Natural killer cell treated with Interleukin-12 subunit alpha and Interleukin-12 subunit beta and Interleukin-15 and Interleukin-18, amount 100 ng/mL, for 72 hours (primary cell): ENCODE measurements at places on chromosomes 7 and 10. TPM values are rescaled to one million over a fixed set of nuclear protein-coding genes. Genes with fewer than 3 reads are reported as not detected.

GRCh38 chr10:978826-979421 is 9.3 kb upstream of the GTPBP4 start:
- DNase-seq, result no peak

- no peak for DNase-seq
These were observed 87.7 kb downstream of the PRKG1 start for GRCh38 chr10:51162002-51162401.

- DNase-seq, result no peak
These were observed 16.3 kb downstream of the VOPP1 start for GRCh38 chr7:55556031-55556430.

- DNase-seq, result no peak
These were observed 180.3 kb downstream of the NPSR1 start for GRCh38 chr7:34838329-34838728.

DNA sequence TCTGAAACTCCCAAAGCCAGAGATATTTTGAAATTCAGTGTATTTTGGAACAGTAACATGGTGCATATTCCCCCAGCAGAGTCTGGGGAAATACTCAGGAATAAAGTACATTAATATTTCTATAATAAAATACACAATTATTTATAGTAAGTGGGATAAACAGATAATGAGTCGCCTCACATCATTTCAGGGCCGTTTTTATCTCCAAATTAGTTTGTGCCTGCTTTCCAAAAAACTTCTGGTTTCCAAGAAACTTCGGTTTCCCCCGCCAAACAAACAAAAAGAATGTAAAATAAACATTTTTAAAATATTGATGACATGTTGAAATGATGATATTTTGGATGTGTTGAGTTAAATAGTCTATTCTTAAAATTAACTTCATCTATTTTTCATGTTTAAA is 48.2 kb downstream of the AFAP1L2 start:
- no peak for DNase-seq

DNA sequence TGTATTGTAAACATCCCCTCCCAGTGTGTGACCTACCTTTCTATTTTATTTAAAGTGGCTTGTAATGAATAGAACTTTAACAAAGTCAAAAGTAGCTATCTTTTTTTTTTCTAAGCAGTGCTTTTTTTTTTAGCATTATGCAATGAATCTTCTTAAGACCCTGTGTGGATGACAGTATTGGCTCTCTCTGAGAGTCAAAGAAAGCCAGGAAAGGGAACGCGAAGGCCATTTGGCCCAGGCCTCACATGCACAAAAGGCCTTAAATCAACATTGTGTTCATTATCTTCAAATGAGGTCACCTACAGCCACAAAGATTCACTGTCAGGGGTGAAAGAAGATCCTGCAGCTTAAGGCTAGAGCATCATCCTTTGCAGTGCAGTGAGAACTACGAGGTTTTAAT is 721.5 kb downstream of the GRID1 start:
- no peak for DNase-seq

DNA sequence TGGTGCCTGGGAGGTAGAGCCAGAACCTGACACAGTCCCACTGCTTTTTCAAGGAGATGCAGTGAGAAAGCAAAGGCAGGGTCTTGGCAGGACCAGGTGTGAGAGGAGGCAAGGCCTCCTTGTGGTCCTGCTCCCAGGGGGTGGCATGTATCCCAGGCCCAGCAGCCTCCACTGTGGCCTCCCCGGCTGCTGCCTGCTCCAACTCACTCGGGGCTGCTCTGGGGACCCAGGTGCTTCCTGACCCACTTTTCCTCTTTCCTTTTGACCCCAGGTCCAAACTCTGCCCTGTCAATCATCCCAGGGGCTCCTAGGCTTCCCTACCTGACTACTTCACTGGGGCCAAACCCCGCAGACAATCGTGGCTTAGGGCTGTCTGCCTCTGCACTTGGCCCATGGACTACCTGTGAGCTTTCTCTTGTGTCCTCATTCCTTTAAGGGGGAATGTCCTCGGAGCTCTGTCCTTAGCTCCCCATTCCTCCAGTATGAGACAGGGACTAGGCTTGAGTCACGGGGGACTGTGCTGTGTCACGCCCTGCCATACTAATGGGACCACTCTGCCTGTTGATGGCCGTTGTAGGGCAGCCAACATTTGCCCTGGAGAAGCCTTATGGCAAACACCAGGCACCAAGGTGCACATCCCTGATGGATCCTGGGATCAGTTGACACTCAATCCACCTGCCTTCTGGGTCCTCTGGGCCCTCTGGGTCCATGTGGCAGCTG is 1.1 kb upstream of the AEBP1 start:
- DNase-seq, result no peak

DNA sequence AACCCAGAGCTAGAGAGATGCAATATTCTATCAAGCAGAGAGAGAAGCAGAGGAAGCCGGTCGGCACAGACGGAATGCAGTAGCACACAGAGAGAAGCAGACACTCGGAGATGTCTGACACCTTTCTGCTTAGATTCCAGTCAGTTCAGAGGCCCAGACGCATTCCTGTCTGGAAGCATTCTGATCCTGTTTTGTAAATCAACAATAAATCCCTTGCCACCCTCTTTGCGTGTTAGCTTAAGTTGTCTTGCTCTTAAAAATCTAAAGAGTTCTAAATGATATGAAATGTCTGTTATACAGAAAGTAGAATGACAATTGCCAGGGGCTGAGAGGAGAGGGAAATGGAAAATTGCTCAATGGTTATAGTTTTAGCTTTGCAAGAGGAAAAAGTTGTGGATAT is 27.4 kb upstream of the ATRNL1 start:
- no peak for DNase-seq

- no peak for DNase-seq
These were observed 19.4 kb upstream of the FHIP2A start for GRCh38 chr10:114802177-114802576.

DNA sequence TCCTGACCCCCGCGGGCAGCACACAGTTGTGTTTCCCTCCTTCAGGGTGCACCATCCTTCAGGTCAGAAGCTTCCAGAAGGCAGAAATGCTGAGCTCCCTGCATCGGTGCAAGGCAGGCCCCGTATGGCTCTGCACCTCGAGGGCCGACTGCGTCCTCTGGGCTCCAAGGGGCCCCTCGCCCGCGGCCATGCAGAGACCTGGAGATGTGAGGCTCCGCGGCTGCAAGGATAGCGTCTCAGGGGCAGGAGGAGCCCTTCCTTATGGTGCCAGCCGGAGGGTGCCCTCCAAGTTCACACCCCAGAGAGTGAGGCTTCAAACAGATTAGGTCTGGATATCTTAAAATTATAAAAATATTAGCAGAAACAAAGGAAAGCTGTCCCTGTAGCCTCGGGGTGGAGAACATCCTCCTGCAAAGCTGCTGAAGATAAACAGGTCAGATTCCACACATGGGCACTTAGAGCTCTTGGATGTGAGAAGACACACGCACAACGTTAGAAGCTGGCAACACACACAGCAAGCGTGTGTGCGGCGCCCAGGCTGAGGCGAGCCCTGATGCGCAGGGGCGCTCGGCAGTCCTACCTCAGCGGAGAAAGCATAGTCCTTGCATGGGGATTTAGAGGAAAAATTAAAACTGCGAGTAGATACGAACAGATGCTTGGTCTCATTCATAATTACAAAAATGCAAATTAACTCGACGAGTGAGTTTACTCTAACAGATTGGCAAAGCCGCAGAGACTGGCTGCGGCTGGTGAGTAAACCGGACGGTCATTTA is 20.4 kb downstream of the KNDC1 start:
- no peak for DNase-seq

DNA sequence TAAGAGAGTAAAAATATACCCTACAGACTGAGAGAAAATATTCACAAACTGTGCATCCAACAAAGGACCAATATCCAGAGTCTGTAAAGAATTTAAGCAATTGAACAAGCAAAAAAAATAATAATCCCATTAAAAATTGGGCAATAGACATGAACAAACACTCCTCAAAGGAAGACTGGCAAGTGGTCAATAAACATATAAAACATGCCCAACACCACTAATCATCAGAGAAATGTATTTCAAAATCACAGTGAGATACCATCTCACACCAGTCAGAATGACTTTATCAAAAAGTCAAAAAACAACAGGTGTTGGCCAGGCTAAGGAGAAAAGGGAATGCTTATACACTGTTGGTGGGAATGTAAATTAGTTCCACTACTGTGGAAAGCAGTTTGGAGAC is 21.9 kb upstream of the ZNF804B start:
- no peak for DNase-seq

GRCh38 chr7:41003611-41003940 is 699.3 kb downstream of the INHBA start:
- no peak for DNase-seq

GRCh38 chr10:94626476-94626875 is 57.1 kb upstream of the CYP2C18 start:
- no peak for DNase-seq

GRCh38 chr7:4612939-4613841 is 68.9 kb upstream of the FOXK1 start:
- DNase-seq, result no peak

- DNase-seq, result no peak
These were observed 117.5 kb downstream of the PARD3 start for GRCh38 chr10:34697351-34698247.

GRCh38 chr7:150430465-150431085 is 19.9 kb upstream of the GIMAP8 start:
- DNase-seq, result peak; percentile 38

DNA sequence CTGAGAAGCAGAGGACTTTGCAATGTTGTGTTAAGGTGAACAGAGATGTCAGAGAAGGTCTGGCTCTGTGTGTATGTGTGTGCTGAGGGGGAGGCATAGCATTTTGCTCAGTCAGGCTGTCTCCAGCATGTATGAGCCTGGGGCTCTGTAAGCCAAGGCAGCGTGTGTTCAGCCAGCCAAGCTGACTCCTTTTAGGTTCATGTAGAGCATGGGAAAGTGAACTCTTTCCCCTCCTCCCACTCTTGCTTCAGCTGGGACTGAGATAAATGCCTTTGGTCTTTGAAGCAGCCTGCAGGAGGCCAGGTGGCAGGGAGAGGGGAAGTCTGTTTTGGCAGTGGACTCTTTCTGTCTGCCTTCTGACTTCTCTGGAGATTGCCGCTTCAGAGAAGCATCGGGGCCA is 3.8 kb downstream of the SFXN2 start:
- no peak for DNase-seq

- no peak for DNase-seq
These were observed 219.5 kb downstream of the GLI3 start for GRCh38 chr7:42017349-42017986.

- DNase-seq, result no peak
These were observed 874.6 kb upstream of the POT1 start for GRCh38 chr7:125804273-125804672.

- no peak for DNase-seq
These were observed 55.0 kb downstream of the GBF1 start for GRCh38 chr10:102300278-102300843.

DNA sequence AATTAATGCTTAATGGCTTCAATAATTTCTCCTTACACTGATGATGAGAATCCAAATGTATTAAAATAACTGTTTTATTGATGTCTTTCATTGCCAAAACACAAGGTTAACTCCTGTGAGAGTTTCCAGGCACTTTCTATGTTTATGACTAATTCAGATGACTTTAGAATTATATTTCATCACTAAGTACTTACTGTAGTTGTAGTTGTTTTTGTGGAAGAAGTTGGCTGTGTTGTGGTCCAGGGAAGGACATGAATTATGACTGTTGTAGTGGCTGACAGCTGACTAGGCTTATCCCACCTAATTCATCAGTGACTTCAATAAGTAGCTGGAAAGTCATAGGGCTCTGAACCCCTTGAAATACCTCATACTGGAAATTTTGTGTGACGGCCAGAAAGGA is 254.8 kb downstream of the HGF start:
- no peak for DNase-seq

DNA sequence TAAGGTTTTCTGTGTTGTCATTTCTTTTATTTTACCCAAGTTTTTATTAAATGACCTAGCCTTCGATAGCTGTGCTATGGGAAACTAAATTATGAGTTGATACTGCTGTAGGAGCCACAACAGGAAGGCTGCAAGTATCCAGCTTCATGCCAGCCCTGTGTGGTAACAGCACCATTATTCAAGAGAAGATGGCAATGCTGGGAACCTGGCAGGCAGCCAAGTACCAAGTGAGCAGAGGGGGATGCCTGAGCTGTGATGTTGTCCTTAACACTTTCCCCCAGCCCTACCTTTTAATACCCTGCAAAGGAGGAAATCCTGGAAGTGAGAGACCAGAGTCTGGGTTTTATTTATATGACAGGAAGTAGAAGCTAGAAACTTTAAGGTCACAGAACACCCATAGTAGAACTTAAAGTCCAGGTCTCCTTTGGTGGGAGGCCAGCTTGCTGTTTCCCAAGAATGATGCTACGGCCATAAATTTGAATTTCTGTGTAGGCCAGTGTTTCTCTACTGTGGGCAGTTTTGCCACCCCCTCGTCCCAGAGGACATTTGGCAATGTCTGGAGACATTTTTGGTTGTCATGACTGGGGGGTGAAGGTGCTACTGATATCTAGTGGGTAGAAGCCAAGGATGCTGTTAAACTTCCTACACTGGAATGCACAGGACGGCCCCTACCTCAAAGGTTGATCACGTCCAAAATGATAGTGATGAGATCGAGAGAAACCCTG is 9.2 kb upstream of the ATXN7L1 start:
- no peak for DNase-seq

GRCh38 chr10:126932516-126932915 is 27.3 kb downstream of the DOCK1 start:
- DNase-seq, result no peak

DNA sequence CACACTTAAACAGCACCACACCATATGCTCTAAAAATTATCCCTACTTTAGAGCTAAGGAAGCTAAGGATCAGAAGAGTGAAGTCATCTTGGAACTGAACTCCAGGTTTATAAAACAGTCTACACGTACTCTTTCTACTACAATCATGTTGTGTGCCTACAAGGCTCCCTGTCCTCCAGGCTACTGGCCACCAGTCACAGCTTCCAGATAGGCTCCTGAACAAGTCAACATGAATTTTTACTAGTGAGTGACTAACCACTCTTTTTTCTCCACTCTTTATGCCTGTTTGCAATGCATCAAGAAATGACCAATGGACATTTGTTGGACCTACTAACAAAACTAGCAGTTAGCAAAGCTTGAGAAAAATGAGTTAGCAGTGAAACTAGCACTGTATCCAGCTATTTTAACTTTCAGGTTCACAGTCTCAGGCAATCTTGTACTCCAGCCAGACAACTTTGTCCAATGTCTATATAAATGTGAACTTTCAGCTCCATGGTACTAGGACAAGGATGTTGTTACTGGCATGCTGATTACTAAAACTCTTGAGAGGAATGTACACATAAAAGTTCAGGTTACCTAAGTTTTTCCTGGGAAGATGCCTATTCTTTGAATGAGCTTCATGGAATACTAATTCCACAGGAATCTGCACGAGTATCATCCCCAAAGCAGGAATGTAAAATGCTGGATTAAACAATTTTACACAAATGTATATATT is 180.0 kb downstream of the BTAF1 start:
- no peak for DNase-seq

GRCh38 chr10:15329437-15329836 is 41.7 kb downstream of the FAM171A1 start:
- DNase-seq, result no peak

GRCh38 chr7:91557789-91558404 is 293.7 kb downstream of the FZD1 start:
- DNase-seq, result no peak

The STEAP1 gene
- total RNA-seq, result 37.2 TPM

The LRIT2 gene
- total RNA-seq, result not detected

The HOXA4 gene
- total RNA-seq, result 0.55 TPM

The KCND2 gene
- not detected for total RNA-seq

The UNCX gene
- not detected for total RNA-seq

The ASB13 gene
- total RNA-seq, result 2.3 TPM

The PPP1R3A gene
- not detected for total RNA-seq

The C1QL3 gene
- 0.38 TPM for total RNA-seq

The SH2B2 gene
- 2.4 TPM for total RNA-seq

The AGMO gene
- total RNA-seq, result not detected

The NRP1 gene
- 0.33 TPM for total RNA-seq
